HFFc6 (cell line): ENCODE measurements at places on chromosomes 16 and 17.

DNA sequence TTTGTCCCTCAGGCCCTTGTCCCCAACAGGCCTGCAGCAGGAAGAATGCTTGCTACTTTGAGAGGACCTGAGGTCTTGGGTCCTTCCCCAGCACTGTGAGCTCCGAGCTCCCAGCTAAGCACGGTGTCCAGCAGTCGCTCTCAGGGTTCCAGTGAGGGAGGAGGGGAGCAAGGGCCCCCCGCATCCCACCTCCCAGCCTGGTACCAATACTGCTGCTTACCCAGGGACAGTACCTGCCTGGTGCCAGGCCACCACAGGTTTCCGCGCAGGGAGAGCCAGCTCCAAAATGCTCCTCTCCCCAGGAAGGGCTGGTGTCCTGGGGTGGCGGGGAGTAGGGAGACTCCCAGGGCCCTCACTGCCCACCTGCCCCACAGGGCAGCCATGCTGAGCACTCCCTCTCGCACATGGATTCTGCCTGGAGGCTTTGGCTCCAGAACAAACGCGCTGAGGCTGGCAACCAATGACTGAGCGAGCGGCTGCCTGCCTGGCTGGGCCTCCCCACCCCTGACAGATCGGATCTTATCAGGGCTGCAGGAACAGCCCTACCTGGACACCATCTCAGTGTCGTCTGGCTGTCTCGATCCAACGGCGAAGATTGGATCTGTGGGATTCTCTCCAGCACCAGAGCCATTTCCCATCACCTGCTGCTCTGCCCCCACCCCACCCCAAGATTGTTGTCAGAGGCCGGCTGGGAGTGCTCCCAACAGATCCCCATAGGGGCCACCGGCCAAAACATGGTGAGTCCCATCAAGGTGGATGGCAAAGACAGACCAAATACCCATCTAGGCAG lies 2.4 kb downstream of the DOK4 start:
- no peak for DNase-seq

- no peak for DNase-seq
Measured at GRCh38 chr17:42026857-42027589, 7.1 kb downstream of the NKIRAS2 start.

GRCh38 chr17:31457391-31458234 lies 66.1 kb downstream of the RAB11FIP4 start:
- no peak for DNase-seq

DNA sequence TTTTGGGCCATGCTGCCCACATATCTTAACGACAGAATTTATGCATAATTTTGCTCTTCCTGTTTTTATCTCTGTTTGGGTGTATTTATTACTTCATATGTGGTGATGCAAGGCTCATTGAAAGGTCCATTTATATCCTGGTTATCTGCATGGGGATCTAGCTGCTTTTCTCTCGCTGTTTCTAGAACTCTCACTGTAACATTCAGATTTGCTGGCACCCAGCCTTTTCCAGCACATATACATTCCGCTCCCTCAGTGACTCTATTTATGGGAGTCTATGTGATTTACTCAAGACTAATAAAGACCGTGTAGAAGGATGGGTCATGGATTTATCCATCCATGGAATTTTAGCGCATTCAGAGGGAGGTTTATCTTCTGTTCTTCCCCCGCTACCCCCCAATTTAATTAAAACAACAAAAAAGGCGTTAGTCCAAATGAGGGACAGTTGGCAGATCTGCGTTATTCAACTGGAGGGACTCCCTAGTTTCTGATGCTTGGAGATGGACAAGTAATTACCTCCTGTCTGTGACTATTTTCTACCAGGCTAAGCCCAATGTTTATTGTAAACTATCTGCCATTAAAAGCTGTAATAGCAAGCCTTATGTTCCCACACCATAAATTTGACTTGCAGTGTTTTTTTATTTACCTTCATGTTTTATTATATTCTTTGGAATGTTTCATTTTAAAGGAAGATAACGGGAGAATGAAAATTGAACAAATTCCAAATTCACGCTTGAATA lies 19.8 kb upstream of the MARCHF10 start:
- DNase-seq = peak; percentile 73

- no peak for DNase-seq
Measured at GRCh38 chr16:90048347-90048722, 28.8 kb downstream of the PRDM7 start.

DNA sequence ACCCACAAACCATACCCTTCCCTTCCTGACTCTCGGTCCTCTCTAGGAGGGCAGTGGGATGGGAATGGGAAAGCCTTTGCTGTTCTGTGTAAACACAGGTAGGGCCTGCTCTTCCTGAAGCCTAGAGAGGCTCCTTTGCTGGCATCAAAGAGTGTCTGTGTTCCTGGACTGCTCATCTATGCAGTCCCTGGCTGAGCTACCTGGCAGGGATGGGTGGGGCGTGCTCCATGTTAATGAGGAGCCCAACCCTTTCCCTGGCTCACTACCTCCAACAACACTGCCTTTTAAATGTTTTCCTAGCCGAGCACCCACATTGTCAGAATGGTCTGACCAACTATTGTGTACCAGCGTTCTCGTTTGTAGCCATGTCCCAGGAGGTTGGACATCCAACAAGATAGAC lies 26.6 kb upstream of the NAGLU start:
- no peak for DNase-seq

DNA sequence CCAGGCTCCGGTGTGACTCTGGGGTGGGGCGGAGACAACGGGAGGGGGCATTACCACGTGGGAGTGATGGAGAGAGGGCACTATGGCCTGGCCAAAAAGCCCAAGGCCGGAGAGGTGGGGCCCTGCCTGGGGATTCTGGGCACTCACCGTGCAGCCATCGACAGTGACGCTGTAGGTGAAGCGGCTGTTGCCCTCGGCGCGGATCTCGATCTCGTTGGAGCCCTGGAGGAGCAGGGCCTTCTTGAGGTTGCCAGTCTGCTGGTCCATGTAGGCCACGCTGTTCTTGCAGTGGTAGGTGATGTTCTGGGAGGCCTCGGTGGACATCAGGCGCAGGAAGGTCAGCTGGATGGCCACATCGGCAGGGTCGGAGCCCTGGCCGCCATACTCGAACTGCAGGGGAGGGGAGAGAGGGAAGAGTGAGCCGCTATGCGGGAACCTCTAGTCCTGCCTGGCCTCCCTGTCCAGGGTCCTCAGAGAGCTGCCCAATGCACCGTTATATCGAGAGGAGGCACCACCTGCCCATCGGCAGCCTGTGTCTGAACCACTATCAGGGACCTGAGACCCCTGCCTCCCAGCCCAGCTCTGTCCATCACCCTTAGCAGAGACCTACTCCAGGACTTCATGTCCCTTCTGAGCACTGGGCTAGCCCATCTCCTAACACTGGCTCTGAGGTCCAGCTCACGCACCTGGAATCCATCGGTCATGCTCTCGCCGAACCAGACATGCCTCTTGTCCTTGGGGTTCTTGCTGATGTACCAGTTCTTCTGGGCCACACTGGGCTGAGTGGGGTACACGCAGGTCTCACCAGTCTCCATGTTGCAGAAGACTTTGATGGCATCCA lies 15.6 kb downstream of the COL1A1 start:
- no peak for DNase-seq
